ENCODE measurements at places on chromosomes 3 and 15.

GRCh38 chr3:102529452-102529851, 94.6 kb downstream of the ZPLD1 start:
- DNase-seq: no peak

GRCh38 chr3:50314342-50314741, 8.2 kb downstream of the HYAL2 start:
- DNase-seq: no peak

GRCh38 chr15:92033723-92034122, 180.2 kb downstream of the SLCO3A1 start:
- no peak for DNase-seq

DNA sequence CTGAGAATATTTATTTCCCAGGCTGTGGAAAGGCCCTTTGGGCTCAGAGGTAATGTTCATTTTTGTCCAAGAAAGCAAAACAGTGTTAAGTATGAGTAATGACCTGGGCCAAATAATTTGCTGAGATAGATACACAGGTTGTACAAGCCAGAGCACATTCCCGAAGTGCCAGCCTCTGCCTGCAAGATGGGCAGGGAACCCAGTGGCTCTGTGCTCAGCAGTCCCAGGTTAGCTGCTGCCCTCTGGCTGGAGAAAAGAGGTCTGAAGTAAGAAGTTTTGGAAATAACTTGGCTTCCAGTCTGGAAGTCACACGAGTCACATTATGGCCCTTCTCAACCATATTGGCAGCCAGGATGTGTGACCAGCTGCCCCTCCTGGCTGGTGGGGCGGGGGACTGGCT, 20.2 kb downstream of the MYZAP start:
- no peak for DNase-seq

GRCh38 chr15:48221885-48222284, 15.8 kb downstream of the SLC12A1 start:
- no peak for DNase-seq

DNA sequence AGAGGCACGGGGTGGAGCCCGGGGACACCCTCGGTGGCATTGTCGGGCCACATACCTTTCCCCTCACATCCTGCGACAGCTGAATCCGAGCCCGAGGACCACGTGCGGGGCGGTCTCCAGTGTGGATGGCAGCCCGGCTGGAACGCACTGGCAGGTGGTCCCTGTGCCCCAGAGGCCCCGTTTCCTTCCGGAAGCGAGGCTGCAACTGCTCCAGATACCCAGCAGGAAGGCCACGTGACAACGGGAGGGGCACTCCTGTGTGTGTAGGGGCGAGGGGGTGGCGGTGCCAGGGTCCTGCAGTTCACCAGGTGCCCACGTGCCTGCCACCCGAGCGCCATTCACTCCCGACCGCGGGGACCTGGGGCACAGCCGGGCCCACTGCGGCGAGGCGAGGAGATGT, 44.1 kb downstream of the APH1B start:
- DNase-seq: no peak

GRCh38 chr3:172089250-172089649, 49.9 kb downstream of the FNDC3B start:
- DNase-seq: no peak

DNA sequence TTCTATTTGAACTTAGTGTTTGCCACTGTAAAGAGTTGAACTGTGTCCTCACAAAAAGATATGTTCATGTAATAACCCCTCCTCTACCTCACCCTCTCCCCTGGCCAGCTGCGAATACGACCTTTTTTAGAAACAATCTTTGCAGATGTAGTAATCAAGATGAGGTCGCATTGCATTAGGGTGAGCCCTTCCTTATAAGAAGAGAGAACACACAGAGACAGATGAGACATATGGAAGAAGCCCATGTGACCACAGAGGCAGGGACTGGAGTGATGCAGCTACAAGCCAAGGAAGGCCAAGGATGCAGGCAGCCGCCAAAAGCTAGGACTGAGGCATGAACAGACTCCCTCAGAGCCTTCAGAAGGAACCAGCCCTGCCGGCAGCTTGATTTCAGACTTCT, 27.6 kb downstream of the GPR176 start:
- no peak for DNase-seq

- DNase-seq: no peak
Measured at GRCh38 chr15:100284701-100285100, 57.1 kb downstream of the ADAMTS17 start.

DNA sequence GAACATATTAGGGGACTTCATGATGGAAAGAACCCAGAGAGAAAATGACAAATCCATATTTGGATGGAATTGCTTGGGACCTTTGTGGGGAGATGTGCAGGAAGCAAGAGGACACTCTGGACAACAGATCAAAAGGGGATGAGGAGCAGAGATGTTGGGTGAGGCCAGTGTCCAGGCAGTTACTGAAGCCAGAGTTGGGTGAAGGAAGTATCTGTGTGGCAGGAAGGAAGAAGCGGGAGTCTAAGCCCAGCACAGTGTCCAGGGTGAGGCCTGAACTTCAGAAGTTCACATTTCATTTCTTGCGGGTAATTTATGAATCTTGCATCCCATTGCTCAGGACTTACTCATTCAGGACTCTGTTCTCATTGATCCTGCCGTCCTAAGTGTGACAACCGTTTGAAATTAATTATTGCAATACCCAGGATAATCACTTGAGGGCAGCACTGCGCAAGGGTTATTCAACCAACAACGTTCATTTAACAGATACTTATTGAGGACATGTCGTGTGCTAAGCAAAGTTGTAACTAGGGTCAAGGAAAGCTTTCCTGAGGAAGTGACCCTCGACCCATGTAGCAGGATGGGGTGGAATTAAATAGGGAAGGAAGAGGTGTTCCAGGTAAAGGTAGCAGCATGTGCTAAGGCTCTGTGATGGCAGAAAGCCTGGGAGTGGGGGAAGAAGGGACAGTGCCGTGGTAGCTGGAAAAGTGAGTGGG, 61.3 kb upstream of the CMTM8 start:
- DNase-seq: peak; percentile 23

- no peak for DNase-seq
Measured at GRCh38 chr3:9109568-9109914, 139.9 kb downstream of the SRGAP3 start.

GRCh38 chr3:129336093-129336706, 57.5 kb downstream of the HMCES start:
- DNase-seq: no peak

Data from activated naive CD4-positive, alpha-beta T cell (primary cell).